Kidney tubule cell (primary cell): ENCODE measurements at places on chromosomes 7 and 10.

- no peak for DNase-seq
These were observed 843.9 kb upstream of the AUTS2 start for GRCh38 chr7:68754414-68754813.

- DNase-seq = peak; percentile 85
These were observed 975 bp upstream of the USP54 start for GRCh38 chr10:73591935-73592699.

DNA sequence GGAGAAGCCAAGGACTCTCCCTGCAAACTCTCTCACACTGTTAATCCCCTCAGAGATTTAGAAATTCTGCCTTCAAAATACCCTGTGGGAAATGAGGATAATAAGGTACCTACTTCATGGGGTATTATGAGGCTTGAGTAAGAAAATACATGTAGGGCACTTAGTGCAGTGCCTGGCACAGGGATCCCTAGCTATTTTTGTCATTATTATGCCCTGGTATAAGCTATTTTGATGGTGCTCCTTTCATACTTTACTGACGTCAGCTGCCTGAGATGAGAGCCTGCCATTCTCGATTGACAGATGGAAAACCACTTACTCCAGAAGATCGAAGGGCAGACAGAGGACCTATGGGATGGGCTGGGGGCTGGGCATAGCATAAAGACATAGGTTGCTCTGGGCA is 30.1 kb downstream of the MKX start:
- DNase-seq = no peak

DNA sequence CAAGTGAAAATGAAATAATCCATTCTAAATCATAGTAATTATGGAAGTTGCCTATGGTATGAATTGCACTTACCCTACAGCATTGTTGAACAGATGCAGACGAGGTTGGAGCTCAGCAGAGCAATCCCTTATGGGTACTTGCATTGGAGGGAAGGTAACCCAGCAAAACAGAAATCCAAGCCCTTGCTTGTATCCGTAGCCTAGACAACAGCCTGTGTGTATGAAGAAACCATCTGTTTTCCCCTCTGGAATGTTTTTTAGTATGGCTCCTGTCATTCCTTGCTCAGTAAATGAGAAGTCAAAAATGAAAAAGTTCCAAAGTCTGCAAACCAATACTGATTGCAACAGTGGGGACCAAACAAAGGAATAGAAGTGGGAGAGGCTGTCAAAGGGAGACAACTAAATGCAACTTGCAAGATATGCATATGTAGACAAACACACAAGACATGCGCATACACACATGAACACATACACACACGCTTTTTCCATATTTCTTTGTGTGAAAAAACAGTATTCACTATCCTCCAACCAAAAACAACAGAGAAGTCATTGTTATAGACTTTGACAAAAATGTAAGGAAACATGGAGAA is 260.8 kb downstream of the DYNC1I1 start:
- DNase-seq = no peak

DNA sequence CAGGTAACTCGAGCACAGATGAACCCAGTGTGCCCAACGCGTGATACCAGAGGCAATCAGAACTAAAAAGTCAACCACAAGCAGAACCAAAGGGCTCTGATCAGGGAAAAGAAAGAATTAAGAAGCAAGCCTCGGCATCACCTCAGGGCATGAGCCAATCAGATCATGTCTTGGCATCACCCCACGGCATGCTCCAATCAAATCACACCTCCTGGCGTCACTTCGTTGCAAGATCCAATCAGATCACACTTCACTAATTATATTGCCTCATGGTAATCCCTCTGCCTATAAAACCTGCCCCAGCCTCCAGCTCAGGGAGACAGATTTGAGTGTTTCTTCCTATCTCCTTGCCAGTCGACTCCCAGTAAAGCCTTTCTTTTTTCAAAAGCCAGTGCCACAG is 46.8 kb downstream of the TYW1B start:
- DNase-seq = no peak

DNA sequence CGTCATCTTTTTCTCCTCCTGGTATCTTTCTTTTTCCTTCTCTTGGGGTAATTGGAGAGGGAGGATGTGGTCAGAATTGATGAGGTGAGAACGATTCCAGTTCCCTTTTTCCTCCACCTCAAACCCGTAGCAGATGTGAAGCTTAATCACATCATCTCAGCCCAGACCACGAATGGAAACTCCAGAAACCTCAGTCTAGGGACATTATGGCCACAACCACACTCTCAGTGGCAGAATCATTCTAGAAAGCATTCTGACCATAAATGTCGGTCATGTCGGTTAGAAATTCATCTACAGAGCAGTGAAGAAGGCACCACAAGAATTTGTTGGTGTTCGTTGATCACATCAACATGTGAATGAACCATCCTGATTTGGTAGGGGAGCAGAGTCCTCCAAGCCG is 78.7 kb downstream of the GATA3 start:
- DNase-seq = no peak

- no peak for DNase-seq
These were observed 32.1 kb upstream of the PFKFB3 start for GRCh38 chr10:6170638-6171037.
